ENCODE measurements at places on chromosomes 3 and 15.

- no peak for DNase-seq
Observed at GRCh38 chr3:105399611-105400010, 32.9 kb downstream of the ALCAM start.

GRCh38 chr15:49058559-49058958 lies 12.3 kb upstream of the SECISBP2L start:
- no peak for DNase-seq

DNA sequence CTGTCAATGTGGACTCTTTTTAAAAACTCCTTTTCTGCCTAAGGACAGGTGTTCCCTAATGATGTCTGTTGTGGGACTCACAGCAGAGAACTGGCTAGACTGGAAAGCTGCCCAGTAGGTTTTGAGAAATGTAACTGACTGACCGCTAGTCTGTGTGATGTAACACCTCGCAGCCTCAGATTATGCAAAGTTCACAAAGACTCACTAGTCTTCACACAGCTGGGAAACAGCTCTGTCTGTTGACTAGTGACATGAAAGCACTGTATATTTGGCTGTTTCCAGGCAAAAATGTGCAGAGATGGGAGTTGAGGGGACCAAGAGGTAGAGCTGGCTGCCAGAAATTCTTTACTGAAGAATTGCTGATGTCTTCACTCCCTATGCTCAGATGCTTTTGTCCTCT lies 10.3 kb downstream of the PDZRN3 start:
- no peak for DNase-seq

DNA sequence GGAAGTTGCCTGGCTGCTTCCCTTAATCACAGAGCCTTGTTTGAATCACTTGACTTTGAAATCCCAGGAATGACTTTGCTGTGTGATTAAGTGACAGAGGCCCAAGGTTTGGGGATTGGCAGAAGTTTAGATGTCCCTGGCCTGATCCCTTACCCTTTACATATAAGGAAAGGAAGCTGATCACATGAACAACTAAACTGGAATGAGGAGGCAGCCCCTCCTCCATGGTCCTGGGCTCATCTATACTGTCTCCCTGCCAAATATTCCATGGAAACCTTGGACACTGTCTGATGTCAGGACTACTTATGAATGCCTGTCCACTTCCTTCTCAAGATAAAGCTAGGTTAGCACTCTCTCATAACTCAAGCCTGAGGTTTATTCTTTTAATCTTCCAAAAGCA lies 181.3 kb upstream of the CTDSPL start:
- DNase-seq: no peak

GRCh38 chr15:63044645-63045464 lies 2.3 kb downstream of the TPM1 start:
- no peak for DNase-seq

GRCh38 chr15:49720261-49720660 lies 99.4 kb downstream of the DTWD1 start:
- DNase-seq: no peak

Data from inflammatory macrophage treated with lipopolysaccharide for 1 hour (primary cell).